ENCODE measurements at places on chromosomes 16 and 17.

DNA sequence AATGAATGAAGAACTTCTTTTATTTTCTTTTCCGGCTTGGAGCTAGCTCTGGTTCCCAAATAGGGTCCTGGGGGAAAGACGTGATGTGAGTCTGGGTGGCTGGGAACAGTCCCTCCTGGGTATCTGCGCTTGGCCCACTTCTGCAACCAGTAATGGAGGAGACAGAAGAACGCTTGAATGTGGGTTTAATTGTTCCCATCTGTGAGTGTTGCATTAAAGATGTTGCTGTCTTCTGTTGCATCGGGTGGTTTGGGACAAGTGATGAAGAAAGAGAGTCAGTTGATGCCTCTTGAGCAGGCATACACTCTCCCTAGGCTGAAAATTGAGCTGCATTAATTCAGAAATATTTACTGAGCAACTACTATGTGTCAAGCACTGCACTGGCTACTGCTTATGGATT is 511.1 kb downstream of the CDH13 start:
- no peak for DNase-seq

DNA sequence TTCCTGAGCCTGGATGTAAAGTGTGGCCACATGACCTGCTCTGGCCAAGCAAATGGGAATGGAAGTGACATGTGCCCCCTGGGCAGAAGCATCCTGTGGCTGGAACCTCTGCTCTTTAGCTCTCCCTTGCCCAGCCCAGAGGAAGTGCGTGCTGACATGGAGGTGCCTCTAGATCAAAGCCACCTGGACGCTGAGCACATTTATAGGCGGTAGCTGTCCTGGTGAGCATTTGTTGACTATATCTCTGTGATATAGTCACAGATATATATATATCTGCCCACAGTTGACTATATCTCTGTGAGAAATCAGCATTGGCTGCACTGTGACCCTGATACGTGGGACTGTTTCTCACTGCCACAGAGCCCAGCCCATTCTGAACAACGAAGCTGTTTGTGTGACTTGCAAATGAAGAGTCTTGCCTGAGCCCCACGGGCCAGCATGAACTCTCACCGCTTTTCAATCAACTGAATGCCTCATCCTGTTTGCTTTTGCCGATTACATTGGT is 118.8 kb downstream of the C16orf95 start:
- no peak for DNase-seq

GRCh38 chr17:35542990-35543389 is 5.5 kb upstream of the SLFN12L start:
- DNase-seq: no peak

- DNase-seq: no peak
Observed at GRCh38 chr17:6843241-6843880, 11.8 kb upstream of the TEKT1 start.

GRCh38 chr17:71338396-71338795 is 782.4 kb upstream of the SOX9 start:
- no peak for DNase-seq

DNA sequence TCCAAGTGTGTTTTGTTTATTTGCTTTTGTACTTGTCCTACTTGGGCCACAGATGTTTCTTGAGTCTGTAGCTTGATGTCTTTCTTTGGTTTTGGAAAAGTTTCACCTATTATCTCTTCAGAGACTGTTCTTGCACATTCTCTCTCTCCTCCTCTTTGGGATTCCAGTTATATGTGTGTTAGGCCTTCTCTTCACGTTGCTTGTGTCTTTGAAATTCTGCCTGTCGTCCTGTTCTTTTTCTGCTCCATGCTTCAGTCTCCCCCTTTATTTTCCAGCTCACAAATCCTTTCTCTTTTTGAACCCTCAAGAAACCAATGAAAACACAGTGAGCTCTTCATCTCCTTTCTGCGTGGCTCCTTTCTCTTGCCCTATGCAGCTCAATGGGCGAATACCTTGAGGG is 7.9 kb downstream of the VPS35L start:
- DNase-seq: no peak

DNA sequence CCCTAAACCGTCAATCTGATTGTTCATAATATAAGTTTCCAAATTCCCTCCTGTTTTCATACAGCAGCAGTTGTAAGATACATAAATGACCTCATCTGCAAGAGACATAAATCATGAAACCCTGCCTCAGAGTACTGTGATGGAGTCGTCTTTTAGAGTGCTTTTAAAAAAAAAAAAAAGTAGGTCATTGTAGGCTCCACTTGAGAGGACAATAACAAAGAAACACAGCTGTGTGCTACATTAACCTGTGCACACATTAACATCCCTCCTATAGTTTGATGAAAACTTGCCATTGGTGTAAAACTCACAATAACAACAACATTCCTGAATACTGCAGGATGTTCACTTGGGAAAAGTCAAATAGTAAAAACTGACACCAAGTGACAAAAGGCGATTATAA is 56.5 kb downstream of the XPO6 start:
- no peak for DNase-seq

GRCh38 chr16:57284209-57284951 is at the start of gene PLLP:
TSS of gene PLLP (minus strand) at chr16:57284672. CDS start at chr16:57284540, 132 bp downstream.
- DNase-seq: no peak

GRCh38 chr16:76195648-76196047 is 81.6 kb upstream of the CNTNAP4 start:
- no peak for DNase-seq

- no peak for DNase-seq
Observed at GRCh38 chr17:77480509-77481215, 339.9 kb downstream of the SEC14L1 start.

- DNase-seq: no peak
Observed at GRCh38 chr17:40870136-40870535, 3.1 kb upstream of the KRT12 start.

DNA sequence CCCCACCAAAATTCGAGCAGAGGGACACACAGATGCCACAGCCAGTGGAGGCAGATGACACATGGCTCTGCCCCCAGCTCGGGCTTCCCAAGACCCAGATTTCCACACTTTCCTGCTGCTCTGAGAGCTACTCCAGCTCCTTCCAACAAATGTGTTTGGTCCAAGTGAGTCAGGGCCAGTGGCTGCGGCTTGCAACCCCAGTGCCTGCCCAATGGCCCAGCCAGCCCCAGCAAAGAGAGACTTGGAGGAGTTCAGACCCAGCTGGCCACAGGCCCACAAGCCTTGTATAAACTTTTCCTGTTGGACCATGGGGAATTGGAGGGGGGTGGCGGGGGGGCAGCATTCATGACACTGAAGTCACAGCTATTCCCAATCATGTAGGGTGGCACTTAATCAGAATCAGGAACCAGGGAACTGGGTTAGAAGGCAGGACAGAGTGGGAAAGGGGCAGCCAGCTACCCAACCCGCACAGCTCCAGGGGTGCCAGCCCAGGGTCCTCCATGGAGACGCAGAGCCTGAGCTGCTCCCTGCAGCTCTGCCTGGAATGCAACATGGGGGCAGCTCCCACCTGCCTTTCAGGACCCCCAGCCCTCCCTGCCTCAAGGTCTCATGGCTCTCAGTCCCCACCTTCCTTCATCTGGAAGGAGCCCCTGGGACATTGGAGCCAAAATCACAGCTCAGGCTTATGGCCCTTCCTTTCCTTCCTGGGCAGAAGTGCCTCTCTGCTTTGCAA is 17.5 kb upstream of the C16orf78 start:
- no peak for DNase-seq

GRCh38 chr17:15431196-15431595 is 36.2 kb downstream of the CDRT4 start:
- DNase-seq: no peak

- no peak for DNase-seq
Observed at GRCh38 chr16:12157517-12158093, 181.1 kb downstream of the SNX29 start.

GRCh38 chr17:50943575-50943933 is 77.4 kb upstream of the TOB1 start:
- no peak for DNase-seq

DNA sequence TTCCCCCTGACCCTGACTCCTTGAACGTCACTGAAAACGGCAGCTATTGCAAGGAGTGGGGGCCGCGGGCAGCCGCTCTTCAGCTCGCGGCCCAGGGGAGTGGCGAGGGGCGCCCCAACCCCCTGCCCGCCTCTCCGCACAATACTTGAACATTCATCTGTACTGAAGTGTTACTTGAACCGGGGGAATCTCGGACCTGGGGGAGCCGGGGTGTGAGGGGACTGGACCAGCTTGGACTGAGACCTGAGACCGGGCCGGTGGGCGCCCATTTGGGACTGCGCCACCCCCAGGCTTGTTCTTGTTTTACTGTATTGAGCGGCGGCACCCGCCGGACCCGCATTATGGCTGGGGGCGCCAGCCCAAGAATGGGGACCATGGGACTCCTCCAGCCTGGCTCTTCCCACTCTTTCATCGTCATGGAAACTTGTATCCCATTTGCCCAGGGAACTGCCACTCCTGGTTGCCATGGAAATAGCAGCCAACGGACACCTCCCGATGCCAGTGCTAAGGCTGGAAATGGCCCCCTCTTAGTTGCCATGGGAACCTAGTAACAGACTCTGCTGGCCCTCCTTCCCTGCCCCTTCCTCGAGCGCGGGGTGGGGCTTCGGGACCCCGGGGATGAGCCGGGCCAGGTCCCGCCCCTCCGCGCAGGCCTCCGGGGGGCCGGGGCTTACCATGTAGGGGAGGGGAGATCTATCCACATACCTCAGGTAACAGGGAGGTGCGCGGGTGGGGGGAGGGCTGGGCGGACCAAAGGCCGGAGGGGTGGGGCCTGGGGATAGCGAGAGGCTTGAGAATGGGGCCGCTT is 805 bp upstream of the ORAI3 start:
- no peak for DNase-seq

DNA sequence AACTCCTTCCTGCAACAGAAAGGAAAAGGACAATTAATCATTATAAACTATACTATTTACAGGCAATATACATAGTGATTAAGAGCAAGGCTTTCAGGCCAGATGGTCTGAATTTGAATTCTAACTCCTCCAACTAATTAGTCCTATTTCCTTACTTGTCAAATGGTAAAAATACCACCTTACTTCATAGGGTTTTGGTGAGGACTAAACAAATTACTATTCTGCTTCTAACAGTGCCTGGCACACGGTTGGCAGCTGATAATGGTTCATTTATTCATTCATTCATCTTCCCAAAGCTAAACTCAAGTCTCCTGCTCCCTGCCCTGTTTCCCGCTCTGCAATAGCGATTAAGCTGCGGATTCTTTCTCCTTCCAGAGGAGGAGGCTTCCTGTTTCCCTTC is 39.8 kb downstream of the DCUN1D3 start:
- no peak for DNase-seq

DNA sequence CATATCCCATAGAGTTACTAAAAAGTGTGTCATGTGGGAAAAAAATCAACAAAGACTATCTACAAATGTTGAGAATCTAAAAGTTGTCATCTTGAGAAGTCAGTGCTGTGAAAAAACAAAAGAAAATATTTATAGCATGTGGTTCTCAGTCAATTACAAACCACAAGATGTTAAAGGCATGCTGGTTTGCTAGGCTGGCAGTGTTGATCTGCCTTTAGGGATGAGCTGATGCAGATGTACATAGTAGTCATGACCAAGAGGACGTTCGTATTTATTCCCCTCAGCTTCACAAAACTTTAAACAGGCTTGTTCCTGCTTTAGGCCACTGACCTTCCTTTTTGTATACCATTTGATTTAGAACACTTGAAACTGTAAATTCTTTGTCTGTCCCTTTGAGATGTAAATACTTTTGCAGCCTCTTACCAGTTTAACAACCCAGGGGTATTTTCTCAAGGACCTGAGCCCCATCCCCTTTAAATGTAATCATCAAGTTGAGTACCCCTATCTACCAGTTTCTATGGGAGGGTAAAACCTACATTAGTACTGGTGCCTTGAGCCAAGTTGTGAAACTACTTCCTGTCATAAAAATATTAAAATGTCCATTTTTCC is 446.6 kb downstream of the KCNJ18 start:
- no peak for DNase-seq

DNA sequence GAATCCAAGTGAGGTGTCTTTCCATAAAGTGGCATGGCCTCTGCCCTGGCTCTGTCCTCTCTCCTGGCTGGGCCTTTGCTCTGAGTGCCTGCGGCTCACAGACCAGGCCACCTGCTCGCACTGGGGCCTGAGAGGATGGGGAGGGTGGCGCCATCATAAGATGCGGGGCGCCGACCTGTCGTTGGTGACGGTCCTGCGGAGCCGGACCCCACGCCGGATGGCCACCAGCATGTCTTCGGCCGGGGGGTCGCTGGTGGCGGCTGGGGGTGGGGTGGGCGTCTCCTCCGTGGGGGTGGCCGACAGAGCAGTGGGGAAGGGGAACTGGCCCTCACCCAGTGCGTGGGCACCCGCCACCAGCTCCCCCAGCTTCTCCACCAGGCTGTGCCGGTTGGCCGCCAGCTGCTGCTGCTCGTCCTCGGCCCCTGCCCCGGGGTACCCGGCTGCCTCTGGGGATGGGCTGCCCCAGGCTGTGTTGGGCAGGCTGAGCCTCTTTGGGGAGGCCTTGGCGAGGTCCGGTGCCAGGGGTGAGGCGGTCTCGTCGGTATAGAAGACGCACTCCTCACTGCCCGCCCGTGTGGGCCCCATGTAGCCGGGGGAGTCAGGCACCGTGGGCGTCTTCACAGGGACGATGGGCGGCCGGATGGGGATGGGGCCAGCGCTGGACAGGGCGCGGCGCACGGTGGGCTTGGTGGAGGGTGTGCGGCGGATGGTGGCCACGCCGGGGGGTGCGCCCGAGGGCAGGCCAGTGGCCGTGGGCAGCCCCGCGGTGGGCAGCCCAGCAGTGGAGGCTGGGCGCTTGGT is 17.4 kb downstream of the IL34 start:
- DNase-seq: no peak

DNA sequence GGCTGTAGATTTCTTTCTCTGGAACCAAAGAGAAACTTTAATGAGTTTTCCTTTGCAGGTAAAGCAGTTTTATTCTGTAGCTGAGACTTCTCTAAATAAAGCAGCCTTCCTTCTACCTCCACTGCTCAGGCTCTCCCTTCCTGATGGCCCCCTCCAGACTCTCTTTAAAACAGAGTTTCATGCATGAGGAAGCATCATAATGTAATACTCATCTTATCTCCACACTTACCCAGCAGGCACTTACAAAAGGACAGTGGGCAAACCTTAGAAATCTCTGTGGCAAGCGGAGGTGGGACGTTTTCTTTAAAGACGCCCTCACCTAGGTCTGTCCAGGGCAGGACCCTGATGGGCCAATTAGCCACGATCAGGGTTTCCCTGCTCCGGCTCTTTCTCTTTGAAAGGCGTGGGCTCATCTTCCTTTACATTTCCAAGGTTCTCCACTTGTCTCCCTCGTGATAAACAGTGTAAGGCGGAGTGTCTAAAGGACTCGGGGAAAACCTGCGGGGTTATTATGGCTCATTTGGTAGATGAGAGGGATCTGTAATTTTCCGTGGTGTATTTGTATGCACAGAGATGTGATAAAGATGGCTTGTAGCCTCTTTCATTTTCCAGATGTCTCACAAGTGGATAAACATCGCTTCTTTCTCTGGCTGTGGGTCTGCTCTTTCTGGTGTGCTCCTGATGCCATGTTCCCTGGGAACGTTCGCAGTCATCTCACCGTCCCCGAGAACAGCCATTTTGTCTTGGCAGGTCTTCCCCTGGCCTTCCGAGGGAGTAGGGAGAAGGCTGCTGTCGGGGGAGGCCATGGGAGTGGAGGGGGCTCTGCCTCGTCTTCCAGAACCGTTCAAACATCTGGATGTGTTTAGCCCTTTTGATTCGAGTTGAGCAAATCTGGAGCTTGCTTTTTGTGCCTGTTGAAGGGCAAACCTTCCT is 239.0 kb downstream of the CCDC182 start:
- no peak for DNase-seq

Data from NCI-H1436 treated with DMSO at 0.1 percent for 48 hours (cell line).